ENCODE measurements at places on chromosomes 7 and 10.
A peak's percentile ranks its signal among the peaks of the same experiment; 100 is the strongest.

- DNase-seq = no peak
Observed at GRCh38 chr10:110813743-110814472, 57.8 kb upstream of the PDCD4 start.

- peak; percentile 66 for DNase-seq
Observed at GRCh38 chr10:52256832-52257691, 57.0 kb upstream of the DKK1 start.

DNA sequence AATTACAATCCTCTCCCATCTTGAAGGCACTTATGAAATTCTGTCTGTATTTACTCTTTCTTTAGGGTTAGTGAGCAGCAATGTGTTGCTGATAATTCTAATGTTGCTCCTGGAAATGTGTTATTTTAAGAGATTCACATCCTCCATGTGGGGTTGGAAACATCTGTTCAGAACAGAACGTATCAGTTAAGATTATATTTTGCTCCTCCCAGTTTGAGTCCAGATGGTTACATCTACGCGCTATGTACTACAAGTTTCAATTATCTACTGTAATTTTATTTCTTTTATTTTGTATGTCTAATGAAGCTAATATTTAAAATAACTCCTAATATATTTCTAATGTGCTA is 250.6 kb upstream of the KLF6 start:
- DNase-seq = no peak

- no peak for DNase-seq
Observed at GRCh38 chr10:125102246-125102645, 58.1 kb downstream of the CTBP2 start.

DNA sequence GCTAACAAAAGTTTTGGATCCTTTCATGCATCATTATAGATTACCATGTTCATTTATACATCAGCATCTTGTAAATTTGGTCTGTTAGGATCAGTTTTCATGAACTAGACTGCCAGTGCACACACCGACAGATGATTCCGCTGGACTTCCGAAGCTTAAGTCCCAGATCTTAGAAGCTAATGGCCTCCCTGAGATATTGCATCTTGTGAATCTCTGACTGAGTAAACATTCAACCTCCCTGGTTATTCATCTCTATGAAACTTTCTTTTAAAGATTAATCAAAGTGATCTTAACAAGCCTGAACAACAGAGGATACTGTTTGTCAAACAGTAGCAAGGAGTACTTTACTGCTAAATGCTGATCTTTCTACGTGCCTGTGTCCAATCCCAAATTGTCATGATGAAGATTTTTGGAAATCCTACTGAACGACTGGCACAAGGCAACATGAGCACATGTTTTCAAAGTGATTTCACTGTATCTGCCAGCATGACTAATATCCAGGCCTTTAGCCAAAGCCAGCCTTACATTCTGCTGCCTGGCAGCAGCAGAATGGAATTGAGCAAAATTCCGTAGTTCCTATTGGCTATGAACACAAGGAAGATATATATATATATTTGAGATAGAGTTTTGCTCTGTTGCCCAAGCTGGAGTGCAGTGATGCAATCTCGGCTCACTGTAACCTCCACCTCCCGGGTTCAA is 91.3 kb upstream of the ANK3 start:
- DNase-seq = peak; percentile 91

GRCh38 chr10:69632516-69633199 is 2.6 kb downstream of the FAM241B start:
- no peak for DNase-seq

- no peak for DNase-seq
Observed at GRCh38 chr10:122884166-122884565, 4.8 kb upstream of the FAM24B start.

- DNase-seq = no peak
Observed at GRCh38 chr7:14398526-14398925, 409.1 kb upstream of the ETV1 start.

GRCh38 chr7:43559171-43559945 is 23.6 kb upstream of the STK17A start:
- DNase-seq = no peak

DNA sequence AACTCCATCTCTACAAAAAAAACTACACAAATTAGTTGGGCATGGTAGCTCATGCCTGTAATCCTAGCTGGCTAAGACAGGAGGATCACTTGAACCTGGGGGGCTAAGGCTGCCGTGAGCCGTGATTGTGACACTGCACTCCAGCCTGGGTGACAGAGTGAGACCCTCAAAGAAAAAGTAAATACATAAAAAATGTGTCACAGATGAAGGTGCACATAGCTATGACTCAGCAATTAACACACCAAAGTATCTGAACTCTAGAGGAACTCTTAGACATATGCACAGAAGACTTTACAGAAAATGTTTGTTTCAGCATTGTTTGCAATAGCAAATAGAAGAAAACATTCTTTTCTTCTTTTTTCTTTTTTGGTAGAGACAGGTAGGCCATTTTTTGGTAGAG is 8.3 kb downstream of the C10orf62 start:
- no peak for DNase-seq

- DNase-seq = peak; percentile 23
Observed at GRCh38 chr10:45249978-45250693, 65.3 kb downstream of the OR13A1 start.

DNA sequence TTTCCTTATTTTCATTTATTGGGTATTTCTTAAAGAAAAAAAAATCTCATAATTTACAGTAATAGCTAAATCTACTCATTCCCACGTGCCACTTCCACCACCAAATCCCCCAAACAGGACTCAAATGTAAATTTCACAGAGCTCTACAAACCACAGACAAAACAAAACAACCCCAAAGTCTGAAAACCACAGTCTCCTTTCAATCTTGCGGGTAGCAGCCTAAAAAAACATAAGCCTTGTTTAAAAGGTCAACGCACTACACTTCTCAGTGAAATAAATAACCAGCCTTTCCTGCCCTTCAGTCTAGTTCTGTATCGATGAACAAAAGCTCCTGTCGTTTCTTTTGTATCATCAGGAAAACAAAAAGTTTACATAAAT is 121.8 kb upstream of the AFAP1L2 start:
- DNase-seq = no peak

GRCh38 chr10:43134126-43134905 is 3.9 kb upstream of the CSGALNACT2 start:
- DNase-seq = no peak

- DNase-seq = no peak
Observed at GRCh38 chr10:92850185-92850584, 1.9 kb downstream of the EXOC6 start.

- no peak for DNase-seq
Observed at GRCh38 chr7:29304756-29305155, 110.2 kb downstream of the CHN2 start.

- DNase-seq = no peak
Observed at GRCh38 chr10:42988069-42988468, 88.8 kb upstream of the RET start.

- no peak for DNase-seq
Observed at GRCh38 chr7:150447966-150448788, 2.3 kb upstream of the GIMAP8 start.

- no peak for DNase-seq
Observed at GRCh38 chr10:24858288-24859270, 93.8 kb downstream of the PRTFDC1 start.

GRCh38 chr7:7265081-7266075 is 83.0 kb downstream of the C1GALT1 start:
- no peak for DNase-seq

All from epithelial cell of proximal tubule (primary cell).